Non-pigmented ciliary epithelial cell (primary cell): ENCODE measurements at places on chromosomes 16 and 17.

DNA sequence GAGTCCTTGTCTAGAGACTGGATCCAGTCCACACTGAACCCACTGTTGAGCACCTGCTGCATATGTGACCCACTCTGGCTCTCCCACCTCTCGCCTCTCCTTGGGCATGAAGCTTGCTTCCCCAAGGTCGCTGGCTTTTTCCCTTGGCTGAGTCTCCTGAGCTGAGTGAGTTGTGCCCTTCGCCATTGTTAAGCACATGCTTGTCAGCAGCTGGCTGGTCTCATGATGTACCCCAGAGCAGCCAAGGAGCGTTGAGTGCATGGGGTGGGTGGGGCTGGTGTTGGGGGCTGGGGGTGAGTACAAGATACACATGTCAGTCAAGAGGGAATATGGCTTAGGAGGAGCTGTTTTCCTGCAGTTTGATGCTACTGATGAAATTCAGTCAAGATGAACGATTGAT lies 165.6 kb downstream of the SNX29 start:
- DNase-seq = no peak

- DNase-seq = peak; percentile 67
Observed at GRCh38 chr16:87017371-87018012, 299.7 kb downstream of the C16orf95 start.

DNA sequence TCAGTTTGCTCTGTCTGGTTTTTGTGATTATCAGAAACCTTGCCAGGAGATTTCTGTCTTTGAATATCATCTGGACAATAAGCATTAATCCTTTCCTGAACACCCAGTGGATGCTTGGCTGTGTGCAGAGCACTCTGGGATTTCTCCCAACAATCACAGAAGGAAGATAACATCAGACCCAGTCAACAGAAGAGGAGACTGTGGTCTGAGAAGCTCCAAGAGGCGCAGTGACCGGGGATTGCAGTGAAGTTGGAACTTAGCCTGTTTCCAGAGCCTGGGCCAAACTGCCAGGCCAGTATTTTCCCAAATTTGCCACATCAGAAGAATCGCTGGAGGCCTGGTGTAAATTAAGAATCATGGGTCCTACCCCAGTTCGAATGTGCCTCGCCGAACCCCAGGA lies 264.7 kb downstream of the C16orf95 start:
- no peak for DNase-seq

GRCh38 chr16:78199325-78200022 lies 100.0 kb downstream of the WWOX start:
- DNase-seq = no peak

GRCh38 chr17:80829166-80829813 lies 162.4 kb upstream of the CHMP6 start:
- DNase-seq = no peak

GRCh38 chr16:2879854-2880508 lies 3.0 kb upstream of the FLYWCH2 start:
- no peak for DNase-seq

- no peak for DNase-seq
Observed at GRCh38 chr17:68732301-68732749, 131.2 kb upstream of the FAM20A start.

- no peak for DNase-seq
Observed at GRCh38 chr16:26118575-26118974, 426.8 kb downstream of the HS3ST4 start.

DNA sequence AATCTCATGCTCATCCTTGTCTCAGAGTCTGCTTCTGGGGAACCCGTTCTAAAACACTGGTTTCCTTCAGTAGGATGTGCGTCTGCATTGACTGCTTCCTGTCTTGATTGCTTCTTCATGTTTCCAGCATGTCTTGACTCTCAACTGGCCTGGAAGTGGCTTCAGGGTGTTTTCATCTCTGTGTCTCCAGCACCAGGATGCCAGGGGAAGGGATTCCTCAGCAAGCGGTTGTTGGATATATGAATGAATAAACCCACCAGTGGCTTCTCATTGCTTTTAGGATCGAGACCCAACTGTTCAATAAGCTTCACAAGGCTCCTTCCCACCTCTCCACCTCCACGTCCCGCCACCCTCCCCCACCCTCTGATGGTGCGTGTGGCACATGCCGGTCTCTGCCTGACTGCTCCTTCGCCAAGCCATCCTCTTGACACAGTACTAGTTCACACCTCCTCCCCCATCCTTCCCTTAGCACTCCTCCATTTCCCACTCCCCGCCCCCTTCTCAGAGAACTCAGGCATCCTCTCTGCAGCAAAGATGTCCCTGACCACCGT lies 14.1 kb upstream of the TNS4 start:
- no peak for DNase-seq
